ENCODE measurements at places on chromosomes 6 and 20.
A peak's percentile ranks its signal among the peaks of the same experiment; 100 is the strongest.

DNA sequence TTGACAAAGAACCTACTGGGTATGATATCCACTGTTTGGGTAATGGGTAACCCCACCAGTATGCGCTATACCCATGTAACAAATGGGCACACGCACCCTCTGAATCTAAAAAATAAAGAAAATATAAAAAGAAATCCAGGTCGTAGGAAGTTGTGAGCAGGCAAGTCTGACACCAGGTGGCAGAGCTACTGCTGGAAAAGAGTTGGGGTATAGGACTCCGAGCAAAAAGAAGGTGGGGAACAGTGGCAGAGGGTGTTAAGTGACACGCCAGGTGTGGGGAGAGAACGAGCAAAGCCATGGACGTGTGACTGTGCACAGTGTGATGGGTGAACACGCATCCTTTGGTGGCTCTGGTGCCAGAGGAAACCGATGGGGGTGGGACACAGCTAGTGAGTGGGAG is 46.7 kb downstream of the NOX3 start:
- DNase-seq = no peak

GRCh38 chr6:93621442-93621841 is 202.1 kb upstream of the EPHA7 start:
- no peak for DNase-seq

GRCh38 chr6:138258991-138259390 is 40.7 kb upstream of the PBOV1 start:
- no peak for DNase-seq

DNA sequence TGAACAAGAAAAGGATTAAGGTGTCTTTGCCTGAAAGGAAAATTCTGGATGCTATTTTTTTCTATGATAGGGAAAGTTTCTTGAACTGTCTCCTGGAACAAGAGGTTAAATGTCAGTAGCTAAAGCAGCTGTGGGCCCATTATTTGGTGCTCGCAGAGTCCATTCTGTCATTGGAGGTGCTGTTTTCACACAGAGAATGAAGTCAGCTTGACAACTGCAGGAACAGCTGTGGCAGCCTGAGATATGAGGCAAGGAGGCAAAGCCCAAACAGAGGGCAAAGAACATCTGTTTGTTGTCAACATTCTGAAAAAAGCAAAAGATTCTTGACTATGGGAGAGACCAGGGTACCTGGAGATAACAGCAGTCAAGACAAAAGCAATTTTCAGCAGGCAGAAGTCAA is 548.2 kb downstream of the KIF16B start:
- no peak for DNase-seq

GRCh38 chr6:109236115-109237076 is 141.1 kb downstream of the CEP57L1 start:
- no peak for DNase-seq

DNA sequence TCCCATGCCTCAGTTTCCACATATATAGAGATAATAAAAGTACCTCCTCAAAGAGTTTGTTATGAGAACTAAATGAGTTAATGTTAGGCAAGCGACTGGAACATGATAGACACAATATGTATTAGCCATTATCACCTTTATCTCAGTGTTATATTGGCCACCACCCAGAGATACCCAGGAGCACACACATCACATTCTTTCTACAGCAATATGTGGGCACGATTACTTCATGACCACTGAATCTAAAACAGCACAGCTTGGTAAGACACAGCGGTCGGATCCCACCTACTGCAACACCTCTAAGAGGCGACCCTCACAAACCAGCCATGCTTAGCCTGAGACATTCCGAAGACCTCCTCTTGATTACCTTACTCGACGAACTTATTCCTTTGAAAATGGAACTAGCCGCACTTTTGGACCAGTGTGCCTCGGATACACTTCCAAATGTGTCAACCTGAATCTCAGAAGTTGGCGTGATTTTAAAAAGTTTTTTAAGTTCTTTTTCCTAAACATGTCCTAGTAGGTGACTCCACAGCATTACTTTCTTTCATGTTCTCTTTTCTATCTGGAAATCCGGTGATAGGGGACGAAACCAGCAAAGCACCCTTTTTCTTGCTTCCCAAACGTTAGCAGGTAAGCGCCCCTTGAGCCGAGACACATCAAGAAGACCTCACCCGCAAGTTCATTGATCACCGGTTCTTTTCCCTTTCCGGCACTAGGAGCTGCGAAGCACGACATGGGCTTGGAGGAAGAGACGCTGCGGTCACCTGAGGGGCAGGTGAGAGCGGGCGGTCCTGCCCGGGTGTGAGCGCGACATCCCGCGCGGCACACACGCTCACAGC is 923 bp downstream of the GMDS start:
- DNase-seq = peak; percentile 26

GRCh38 chr20:49572857-49573256 is 4.9 kb upstream of the PTGIS start:
- no peak for DNase-seq

DNA sequence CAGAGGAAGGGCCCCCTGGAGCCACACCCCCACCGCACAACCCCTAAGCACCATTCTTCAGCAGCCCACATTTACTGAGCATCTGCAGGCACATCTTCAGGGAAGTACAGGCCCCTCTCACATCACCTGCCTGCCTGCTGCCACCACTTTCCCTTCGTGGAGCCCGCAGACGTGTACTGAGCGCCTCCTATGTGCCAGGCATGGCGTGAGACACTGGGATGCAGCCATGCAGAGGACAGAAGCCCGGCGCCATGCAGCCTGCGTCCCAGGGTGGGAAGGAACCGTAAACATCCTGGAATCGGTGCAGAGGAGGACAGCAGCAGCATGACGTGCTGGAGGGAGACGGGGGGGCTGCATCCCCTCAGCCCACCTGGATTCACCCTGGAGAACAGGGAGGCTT is 78.1 kb downstream of the GRM4 start:
- peak; percentile 19 for DNase-seq

DNA sequence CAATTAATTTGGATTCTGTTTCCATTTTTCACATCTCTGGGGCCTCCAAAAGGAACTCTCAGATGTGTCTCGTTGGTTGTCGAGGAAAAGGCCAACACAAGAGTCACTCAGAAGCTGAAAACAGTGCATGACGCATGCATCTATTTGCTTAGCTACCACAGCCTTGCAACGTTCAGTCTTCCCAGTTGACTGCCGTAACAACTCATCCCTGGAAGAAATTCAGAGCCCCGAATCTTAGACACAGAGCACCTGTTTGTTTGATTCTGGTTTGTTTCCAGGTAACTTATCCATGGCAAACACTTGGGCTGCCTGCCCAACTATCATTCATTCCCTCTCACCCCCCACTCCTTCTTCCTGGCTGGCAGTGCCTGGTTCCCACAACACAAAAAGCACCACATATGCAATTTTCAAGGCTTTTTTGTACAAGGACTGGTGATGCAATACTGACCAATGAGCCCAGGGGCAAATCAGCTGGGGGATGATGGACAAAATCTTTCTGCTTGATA is 60.5 kb downstream of the ZMYND8 start:
- DNase-seq = peak; percentile 87

DNA sequence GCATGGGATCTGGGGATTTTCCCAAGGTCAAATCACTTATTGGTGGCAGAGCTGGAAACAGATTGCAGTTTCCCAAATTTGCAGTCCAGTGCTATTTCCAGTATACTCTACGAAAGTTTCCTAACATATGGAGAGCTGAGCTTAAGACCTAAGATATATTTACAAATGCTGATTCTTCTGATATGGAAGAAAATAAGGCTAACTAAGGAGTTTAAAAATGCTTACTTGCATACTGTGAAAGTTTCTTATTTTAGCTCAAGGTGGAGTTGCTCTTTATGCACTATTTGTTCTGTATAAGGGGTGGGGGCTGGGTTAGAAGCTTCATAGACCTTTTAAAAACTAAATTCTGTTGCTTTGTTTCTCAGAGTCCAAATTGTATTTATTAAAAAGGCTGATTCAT is 7.5 kb downstream of the CD109 start:
- DNase-seq = no peak

- peak; percentile 100 for DNase-seq
Observed at GRCh38 chr6:90369024-90369519, 72.4 kb upstream of the BACH2 start.

DNA sequence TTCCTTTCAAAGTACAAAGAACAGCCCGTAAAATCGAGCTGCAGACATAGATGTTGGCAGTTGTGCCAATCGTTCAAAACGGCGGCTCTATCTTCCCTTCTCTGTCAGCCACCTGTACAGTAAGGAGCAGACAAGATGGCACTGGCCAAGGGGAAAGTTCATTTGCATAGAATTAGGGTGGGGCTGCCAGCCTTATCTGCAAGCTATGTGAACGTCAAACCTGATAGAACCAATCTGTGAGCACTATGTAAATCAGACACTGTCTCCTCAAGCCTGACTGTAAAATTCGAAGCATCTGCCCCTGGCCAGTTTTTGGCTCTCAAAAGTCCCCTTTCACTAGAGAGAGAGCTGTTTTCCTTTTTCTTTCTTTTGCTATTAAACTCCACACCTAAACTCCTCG is 374.5 kb downstream of the EPM2A start:
- no peak for DNase-seq

DNA sequence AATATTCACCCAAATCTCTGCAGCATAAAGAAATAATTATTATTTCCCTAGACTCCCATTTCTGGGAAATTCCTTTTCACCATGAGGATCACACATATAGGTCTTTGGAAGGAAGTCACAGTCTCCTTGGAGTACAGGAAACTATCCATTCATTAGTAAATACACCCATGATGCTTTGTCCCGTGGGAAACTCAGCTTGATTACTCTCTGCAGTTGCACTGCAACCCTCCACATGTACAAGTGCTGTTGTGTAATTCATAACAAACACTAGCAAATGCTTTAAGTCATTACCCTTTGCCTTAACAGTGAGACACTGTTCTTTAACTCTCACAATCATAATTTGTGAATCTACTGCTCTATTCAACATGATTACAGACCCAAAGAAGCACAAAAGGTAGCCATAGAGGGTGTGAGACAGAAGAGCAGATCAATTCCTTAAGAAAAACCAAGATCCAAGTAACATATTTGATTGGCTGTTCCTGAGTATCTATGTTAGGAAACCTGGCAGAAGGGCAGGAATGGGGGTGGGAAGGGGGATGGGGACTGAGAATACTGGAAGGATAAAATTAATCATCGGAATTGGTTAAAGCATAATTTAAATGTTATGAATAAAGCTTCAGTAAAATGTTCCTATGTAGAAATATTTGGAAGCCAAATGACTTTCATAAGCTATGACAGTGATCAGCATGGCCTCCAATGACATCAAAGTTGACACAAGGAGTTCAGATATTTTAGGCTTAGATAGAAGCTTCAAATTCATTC is 268.0 kb downstream of the HACE1 start:
- peak; percentile 24 for DNase-seq

DNA sequence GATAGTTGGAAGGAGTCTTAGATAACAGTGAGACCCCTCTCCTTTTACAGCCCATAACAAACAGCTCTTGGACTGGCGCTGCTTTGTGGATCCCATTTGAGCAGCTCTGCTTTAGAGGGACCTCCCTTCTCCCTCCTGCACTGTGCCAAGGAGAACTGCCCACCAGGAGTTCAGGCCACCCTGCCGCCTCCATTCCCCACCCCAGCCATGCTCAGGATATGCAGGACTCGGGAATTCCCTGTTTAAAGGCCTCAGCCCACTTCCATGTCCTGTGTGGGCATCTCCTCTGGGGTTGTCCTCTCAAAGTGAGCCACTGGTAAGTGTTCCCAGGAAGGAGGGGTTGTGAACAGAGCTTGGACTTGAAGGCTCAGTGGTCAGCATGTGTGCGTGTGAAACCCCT is 312.6 kb upstream of the RNF24 start:
- DNase-seq = no peak

- peak; percentile 78 for DNase-seq
Observed at GRCh38 chr6:38248500-38249234, 391.1 kb downstream of the BTBD9 start.

GRCh38 chr6:147834084-147834776 is 325.7 kb downstream of the SAMD5 start:
- DNase-seq = no peak

GRCh38 chr6:75130784-75131183 is 75.1 kb downstream of the COL12A1 start:
- peak; percentile 15 for DNase-seq

DNA sequence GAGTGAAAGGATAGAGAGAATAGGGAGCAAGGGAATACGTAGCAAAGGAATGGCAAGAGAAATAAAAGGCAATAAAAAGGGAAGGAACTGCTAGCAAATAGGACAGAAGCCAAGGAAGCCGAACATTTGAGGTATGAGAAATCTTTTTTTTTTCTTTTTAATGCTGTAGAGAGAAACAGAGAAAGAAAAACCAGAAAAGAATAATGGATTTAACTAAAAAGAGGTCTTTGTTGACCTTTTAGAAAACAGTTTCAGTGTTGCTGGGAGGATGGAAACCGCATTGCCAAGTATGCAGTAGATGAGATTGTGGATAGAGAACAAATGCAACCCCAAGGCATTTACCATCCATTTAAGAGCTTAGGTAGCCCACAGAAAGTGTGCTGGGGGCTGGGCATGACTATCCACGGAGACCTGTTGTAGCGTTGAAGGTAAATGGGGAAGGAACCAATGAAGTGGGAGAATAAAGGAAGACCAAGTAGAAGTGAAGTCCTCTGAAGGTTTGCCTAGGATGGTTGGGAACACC is 23.3 kb upstream of the C6orf62 start:
- no peak for DNase-seq

DNA sequence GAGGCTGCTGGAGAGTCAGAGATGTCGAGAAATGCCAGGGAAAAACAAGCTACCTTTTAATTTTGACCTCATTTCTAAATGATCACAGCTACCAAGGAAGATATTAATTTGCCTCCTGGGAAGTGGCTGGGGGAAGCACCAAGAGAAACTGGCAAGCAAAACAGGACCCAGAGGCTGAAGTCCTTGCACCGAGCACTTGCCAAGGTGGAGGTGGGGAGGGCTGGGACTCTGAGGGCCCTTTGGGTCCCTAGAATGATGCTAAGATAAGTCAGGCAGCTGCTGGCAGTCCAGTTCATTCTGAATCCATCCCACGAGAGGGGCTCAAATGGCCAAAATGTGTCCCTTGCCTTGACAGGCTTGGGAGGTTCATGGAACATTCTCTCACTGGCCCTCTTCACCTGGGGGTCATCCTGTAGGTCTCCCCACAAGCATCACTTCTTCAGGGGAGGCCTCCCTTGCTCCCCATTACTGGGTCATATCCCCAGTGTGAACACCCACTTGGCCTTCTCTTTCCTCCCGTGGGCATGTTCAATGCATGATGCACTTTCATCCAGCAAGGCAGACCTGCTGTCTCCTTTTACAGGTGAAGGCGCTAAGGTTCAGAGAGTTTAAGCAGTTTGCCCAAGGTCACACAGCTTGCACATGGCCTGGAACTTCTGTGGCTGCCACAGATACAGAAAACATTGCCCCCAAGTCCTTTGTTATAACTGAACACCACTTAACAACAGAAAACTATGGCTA is 39.1 kb upstream of the BLCAP start:
- DNase-seq = no peak

GRCh38 chr20:3421985-3422384 is 14.5 kb upstream of the DNAAF9 start:
- DNase-seq = no peak

Measured in epithelial cell of esophagus (primary cell).